Activated effector memory CD4-positive, alpha-beta T cell treated with anti-CD3 and anti-CD28 coated beads, Interleukin-2, amount 50 U/mL, for 16 hours (primary cell): ENCODE measurements at places on chromosomes 11 and 22.

GRCh38 chr11:78744949-78745348 is 170.3 kb upstream of the NARS2 start:
- no peak for DNase-seq

- no peak for DNase-seq
Measured at GRCh38 chr11:858762-859339, 16.2 kb downstream of the TSPAN4 start.

DNA sequence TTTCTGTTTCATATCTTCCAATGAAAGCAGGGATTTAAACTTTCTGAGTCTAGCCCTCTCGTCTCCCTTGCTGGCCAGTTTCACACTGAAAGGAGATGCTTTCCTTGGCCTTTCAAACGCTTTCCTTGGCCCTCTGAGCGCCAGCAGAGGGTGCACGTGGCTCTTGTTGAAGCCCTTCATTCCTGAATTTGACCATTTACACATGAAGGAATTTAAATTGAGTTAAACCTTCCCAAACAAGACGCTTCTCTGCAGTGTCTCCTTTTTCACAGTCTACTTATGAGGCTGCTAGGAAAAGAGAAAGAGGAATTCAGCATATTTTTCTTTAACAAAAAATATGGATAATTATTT is 21.6 kb downstream of the NNMT start:
- no peak for DNase-seq

GRCh38 chr11:68783216-68783821 is 32.0 kb upstream of the TESMIN start:
- no peak for DNase-seq

DNA sequence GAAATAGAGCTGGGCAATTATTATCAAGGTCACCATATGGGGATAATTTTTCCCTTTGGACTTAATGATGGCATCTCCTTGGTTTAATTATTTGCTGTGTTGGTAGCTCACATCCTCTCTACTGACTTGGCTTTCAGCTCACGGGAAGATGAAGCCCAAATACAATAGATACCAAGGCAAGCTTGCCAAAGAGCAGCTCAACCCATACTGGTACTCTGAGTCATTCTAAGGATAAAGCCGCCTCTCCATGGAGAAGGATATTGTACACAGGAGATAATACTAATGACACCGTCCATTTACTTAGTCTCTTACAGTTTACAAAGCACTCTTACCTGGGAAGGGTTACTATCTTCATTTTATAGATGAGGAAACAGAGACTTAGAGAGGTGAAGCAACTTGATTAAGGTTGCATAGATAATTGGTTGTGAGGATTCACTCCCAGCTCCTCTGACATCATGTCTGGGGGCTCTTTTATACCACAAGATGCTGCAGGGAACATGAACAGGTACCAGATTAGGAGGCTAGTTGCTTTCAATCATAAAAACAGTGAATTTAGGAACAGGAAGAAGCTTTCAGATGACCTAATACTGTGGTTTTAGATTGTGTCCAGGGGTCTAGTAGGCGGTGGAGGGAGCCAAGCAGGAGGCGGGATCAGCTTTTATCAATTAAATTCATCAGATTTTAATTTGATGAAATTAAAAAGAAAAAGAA is 48.3 kb upstream of the PICALM start:
- DNase-seq = no peak

DNA sequence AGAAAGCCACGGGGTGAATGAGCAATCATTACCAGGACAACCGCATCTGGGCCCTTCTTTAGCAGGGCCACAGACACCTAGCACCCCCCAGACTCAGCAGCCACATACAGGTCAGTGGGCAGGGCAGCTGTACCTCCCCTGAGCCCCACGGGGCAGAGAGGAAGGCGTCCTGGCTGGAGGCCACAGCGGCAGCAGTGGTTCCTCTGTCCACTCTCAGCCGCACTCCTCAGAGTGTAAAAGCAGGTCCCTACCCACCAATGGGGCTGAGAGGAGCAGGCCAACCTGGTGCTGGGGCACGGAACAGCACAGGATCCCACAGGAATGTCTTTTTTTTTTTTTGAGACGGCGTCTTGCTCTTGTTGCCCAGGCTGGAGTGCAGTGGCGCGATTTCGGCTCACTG is 65.5 kb downstream of the APOL1 start:
- DNase-seq = no peak

DNA sequence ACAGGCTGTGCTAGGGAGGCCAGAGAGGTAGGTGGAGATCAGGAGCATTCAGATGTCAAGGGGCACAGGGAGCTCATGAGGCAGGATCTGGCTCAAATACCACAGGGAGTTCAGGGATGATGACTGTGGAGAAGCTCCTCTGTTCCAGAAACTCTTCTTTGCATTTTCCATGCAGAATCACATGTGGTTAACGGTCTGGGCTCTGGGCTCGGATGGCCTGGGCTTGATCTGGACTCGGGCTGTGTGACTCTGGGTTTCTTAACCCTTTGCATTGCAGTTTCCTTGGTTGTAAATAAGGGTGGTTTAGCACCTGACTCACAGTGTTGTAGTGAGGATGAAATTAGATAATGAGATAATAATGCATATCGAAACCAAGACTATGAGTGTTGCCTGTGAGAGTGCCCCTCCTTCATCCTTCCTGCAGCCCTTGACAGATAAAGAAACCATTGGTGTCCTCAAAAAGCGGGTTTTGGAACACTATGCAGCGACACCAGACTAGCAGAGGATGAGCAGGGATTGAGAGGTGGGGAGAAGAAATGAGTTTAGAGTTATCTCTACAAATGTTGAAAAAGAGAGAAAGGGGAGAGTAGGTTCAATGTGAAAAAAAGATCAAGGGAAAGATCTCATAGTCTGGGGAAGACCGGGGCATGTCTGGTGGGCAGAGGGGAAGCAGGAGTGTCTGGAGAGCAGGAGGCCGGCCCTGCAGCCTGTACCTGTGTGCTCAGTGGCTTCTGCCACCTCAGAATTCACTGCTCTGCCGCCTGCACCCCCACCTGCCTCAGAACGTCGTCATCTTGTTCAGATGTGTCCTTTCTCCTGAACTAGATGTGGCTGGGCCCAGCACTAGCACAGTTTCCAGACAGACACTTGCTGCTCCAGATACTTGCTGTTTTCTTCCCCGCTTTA is 197.8 kb upstream of the SORL1-AS1 start:
- DNase-seq = no peak
